ENCODE measurements at places on chromosomes 16 and 17.
A peak's percentile ranks its signal among the peaks of the same experiment; 100 is the strongest.

DNA sequence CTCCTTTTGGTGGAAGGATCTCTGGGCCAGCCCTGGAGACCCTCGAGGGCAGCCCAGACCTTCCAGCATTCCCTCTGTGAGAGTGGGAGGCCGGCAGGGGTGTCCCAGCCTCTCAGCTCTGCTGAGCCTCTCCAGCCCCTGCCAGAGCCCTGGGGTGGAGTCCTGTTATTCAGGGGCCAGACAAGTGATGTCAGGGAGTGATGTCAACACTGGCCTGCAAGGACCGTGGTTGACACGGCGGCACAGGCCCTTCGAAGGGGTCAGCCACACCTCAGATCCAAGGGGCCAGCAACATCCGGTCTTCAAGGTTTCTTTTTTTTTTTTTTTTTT, 231.2 kb downstream of the KATNIP start:
- DNase-seq: peak; percentile 58

DNA sequence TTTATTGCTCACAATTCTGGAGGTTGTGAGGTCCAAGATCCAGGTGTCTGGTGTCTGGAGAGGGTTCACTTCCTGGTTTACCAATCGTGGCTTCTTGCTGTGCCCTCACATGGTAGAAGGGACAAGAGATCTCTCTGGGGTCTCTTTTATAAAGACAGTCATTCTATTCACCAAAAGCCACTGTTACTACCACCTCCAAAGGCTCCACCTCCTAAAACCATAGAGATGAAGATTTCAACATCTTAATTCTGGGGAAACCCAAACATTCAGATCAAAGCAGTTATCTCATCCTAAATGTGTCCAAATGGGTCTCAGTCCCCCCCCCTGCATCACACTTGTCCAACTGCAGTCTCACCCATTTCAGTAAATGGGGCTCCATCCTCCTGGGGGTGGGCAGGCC, 132.9 kb upstream of the XYLT1 start:
- DNase-seq: no peak

GRCh38 chr16:4293822-4294457, 21.1 kb upstream of the TFAP4 start:
- DNase-seq: peak; percentile 93

- DNase-seq: no peak
Measured at GRCh38 chr16:29820730-29821642, 724 bp downstream of the MVP start.
